Stimulated activated CD8-positive, alpha-beta memory T cell treated with anti-CD3 and anti-CD28 coated beads, Interleukin-4, amount 100 ng/mL, for 4 hours (primary cell): ENCODE measurements at places on chromosomes 11 and 22.

GRCh38 chr22:39181356-39181755 lies 28.9 kb upstream of the CBX7 start:
- DNase-seq = no peak

- no peak for DNase-seq
These were observed 15.5 kb downstream of the GP1BB start for GRCh38 chr22:19738664-19739447.

GRCh38 chr11:122045181-122045586 lies 70.8 kb downstream of the BLID start:
- no peak for DNase-seq

DNA sequence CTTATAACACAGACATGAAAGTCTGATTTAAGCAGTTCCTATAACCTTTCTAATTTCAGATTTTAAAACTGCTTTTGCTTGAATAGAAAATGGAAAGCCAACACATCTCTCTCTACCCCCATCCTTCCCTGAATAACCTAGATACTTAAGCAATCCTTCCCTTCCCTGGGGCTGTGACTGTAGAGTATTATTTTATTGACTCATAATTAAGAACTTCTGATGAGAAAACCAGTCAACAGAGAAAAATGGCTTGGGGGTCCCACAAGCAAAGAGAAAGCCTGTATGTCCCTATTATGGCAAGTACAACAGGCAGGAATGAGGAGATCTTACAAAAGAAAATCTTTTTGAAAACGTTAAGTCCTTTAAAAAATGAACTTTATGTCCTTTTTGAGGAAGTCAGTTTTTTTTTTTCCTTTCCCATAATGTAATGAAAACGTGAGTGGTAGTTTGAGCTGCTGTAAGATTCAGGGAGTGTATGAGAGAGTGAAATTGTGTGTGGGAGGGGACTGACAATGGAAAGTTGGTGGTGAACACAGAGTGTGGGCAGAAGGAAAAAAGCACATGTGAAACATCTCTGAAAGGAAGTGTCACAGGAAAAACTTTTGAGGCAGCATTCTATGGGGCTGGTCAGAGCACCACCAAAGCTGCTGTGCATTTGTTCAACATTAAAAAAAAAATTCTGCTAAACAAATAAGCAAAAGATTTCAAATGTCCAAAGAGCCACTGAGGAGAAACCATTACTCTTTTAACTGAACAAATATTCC lies 154.6 kb downstream of the MAML2 start:
- DNase-seq = no peak

DNA sequence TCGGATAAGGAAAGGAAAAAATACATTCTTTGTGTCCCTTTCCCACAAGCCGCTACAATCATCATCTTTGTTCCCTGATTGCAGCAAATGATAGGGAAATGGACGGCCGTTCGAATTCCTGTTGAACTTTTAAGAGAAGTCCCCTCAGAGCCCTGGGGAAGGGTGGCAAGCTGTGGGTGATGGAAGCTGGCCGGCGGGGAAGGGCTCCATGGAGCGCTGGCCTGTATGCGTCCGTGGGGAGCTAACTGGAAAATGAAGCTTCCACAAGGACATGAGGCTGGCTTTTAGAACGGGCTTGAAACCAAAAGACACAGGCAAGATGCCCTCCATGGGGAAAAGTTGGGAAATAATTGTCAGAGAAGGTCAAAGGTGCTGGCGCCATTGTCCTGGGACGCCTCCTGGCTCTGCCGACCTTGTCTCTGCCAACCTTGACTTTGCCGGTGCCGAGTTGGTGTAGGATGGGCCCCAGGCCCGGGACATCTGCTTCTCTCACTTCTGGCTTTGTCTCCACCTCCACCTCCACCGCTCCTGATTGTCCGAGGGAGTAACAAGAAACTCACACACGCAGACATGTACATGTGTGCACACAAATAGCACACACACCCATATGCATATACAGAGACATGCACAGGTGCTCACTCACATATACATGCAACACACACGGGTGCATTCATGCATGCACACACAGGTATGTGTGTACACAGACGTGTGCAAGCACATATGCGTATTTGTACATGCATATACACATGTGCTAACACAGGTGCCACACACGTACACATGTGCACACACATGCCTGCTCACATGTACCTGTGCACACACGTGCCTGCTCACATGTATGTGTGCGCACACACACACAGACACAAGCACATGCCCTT lies 14.5 kb upstream of the PPARA start:
- no peak for DNase-seq

DNA sequence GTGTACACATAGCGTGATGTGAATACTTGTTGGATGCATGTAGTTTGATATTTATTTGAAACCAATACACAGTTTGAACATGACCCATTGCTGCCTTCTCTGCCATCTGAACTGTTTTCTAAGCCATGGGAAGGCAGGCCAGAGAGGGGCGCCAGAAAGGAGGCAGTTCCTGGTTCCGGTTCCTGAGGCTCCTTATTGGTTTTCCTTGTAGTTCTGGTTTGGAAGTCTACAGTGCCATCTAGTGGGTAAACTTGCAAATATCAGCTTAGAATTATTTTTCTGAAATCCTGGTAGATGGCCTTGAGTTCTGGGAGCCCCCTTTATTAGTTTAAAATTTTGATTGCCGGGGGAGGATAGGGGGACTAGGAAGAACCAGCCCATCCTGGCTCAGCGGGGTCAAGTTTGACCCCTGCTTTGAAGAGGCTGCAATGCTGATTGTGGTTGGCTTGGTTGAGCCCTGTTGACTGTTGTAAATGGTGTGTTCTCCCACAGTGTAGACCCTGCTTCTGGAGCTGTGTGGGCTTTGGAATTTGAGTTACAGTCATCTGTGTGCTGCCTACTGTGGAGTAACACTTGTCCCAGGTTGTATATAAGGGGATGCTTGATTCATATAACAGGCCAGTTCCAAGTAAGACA lies 48.4 kb downstream of the GRAMD1B start:
- DNase-seq = no peak

DNA sequence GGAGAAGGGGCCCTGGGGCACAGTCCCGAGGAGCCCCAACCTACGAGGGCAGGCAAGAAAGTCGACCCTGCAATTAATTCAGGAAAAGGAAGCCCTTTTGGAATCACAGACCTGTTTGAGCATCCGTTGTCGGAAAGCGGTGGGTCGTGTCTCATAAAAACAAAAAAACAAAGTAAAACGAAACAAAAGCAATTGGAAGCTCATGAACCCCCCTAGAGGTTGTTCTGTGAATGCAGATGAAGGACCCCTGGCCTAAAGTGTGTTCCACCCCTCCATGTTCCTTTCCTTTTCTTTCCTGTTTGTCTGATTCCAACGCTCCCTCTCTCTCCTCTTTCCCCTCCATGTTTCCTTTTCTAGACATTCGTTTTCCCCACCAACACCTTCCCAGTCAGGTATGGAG lies 203.7 kb downstream of the GRIK4 start:
- DNase-seq = no peak

GRCh38 chr22:44186737-44187136 lies 6.0 kb downstream of the PARVG start:
- DNase-seq = no peak

DNA sequence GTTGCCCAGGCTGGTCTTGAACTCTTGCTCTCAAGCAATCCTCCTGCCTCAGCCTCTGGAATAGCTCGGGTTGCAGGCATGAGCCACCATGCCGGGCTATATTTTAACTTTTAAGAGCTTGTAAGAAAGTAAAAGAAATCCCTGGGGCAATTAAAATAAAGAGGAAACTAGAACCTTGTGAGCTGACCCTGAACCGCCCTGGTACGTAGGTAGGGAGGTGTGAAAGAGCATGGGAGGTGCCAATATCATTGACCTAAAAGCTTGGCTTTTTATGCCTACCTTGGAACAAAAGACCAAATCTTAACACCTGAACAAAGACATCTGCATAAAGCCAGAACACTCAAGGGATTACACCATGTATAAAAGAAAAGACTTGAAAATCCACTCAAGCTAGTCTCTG lies 595.1 kb downstream of the SOX6 start:
- DNase-seq = no peak

DNA sequence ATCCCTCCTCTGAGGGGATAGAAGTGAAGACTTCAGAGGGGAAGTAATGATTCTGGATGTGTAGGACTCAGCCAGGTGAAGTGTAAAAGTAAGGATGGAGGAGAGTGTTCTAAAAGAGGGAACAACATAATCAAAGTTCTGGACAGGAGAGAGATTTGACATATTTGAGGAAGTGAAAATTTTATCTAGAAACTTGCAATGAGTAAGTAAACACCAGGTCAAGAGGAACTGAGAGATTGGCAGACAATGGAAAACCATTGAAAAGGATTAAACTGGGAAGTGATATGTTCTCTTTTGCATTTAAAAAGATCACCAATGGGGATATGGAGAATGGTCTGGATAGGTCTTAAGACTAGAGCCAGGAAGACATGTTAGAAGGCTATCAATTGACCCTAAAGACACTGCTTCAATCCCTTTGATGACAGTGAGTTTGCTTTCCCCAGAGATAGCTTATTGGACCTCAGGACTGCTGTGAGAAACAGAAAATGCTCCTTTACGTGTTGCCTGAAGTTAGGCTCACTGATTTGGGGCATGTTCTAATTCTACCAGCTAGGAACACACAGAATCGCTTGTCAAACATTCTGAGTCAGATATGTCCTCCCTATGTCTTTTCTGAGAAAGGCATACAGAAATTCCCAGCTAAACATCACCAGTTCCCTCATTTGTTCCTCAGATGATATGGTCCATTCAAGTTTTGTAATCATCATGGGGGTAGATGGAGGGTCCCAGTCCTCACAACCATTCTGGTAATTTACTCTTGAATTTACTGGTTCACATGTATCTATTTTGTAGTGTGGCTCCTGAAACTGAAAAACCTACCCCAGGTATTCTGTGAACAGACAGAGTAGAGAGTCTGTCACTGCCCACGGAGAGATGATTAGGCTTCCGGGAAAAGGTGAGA lies 144.9 kb downstream of the MAML2 start:
- no peak for DNase-seq

- no peak for DNase-seq
These were observed 12.6 kb upstream of the ANO1 start for GRCh38 chr11:70065318-70066135.

DNA sequence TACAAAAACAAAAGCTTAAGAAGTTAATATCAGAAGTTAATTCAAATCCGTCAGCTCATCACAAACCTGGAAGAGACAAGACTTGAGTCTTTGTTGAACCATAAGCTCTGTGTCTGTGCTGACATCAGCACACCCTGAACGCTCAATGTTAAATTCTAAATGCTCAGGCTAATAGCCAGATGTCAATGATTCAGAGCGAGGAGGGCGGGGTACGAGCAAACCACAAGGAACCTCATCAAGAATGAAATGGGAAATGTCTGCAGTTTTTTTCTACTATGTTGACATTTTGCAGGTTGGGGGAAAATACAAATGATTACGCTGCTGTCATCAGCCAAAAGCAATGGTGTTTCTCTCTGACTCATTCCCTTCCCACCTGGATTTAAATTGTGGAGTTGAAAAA lies 1057.2 kb downstream of the NTM start:
- DNase-seq = no peak

DNA sequence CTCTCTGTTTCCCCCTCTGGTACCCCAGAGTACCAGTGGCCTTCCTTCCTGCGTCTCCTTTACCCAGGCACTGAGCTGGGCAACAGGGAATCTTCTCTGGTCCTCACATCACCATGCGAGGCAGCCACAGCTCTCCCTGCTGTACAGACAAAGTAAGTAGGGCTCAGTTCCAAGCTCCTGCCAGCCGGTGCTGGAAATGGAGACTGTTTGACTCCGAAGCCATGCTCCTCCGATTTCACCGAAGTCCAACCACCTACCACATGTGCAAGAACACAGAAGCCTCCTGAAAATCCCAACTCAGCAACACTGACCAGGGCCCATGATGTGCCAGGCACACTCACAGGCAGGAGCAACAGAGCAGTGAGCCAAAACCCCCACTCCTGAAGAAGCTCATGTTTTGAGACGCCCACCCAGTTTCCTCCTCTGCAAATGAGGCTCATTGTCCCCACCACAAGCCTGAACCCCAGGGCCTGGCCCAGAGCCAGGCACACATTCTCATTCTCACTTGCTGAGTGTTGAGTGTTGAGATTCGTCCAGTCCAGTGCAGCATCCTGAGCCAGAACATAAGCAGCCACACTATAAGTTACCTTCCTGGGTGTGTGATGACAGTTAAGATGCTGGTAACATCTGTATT lies 156.0 kb downstream of the MPPED1 start:
- DNase-seq = no peak

DNA sequence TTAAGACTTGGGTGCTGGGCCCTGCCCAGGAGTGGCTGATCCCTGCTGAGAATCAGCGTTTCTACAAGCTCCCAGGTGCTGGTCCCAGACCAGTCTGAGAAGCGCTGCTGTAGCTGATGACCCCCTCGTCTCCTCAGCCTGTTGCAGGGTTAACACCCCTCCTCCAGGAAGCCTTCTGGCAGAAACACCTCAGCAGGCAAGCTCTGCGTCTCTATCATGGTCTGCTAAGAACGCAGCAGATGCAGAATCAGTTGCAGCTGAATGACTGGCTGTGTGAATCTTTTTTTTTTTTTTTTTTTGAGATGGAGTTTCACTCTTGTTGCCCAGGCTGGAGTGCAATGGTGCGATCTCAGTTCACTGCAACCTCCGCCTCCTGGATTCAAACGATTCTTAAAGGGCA lies 132.5 kb downstream of the CACNA1I start:
- DNase-seq = no peak

DNA sequence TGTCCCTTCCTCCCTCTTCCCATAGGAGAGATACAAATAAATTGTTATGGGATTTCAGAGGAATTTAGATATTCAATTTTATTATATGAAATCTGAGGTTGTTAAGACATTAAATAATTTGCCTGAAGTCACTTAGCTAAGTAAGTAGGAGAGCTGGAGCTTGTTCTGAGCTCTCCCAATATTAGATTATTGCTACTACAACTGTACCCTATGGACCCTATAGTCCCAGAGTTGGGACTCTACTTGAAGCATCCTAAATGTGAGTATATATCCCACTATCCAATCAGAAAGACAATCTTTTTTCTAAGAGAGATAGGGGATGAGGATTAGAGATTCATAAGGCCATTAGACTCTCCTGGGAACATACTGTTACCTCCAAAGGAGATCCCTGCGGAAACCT lies 1130.0 kb downstream of the DLG2 start:
- no peak for DNase-seq

DNA sequence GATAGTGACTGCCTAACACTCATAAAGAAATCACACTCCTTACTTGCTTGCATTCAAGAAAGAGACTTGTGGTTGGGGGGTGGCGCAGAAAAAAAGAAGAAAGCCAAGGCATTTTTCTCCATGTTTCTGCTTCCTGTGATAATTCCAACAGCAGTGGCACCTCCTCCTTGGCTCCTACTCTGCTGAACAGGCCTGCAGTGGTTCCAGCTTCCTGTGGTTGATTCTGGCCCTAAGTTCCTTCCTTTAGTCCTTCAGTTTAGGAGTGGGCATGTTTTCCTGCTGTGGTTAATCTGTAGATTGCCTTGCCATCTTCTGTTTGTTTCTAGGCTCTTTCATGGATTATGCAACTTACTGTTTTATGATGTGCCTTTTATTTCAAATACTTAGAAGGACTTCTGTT lies 940.4 kb downstream of the DLG2 start:
- no peak for DNase-seq

DNA sequence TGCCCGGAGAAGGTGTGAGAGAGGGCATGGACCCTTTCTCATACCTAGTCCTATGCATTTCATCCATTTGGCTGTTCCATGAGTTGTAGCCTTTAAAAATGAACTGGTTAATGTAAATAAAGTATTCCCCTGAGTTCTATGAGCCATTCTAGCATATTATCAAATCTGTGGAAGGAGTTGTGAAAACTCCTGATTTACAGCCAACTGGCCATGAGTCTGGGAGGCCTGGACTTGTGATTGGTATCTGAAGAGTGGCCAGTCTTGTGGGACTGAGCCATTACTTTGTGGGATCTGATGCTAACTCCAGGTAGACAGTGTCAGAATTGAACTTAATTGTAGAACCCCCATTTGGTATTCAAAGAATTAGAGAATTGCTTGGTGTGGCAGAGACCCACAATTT lies 48.4 kb downstream of the FAM118A start:
- no peak for DNase-seq
